ENCODE measurements at places on chromosomes 7 and 10.
A peak's percentile ranks its signal among the peaks of the same experiment; 100 is the strongest.

DNA sequence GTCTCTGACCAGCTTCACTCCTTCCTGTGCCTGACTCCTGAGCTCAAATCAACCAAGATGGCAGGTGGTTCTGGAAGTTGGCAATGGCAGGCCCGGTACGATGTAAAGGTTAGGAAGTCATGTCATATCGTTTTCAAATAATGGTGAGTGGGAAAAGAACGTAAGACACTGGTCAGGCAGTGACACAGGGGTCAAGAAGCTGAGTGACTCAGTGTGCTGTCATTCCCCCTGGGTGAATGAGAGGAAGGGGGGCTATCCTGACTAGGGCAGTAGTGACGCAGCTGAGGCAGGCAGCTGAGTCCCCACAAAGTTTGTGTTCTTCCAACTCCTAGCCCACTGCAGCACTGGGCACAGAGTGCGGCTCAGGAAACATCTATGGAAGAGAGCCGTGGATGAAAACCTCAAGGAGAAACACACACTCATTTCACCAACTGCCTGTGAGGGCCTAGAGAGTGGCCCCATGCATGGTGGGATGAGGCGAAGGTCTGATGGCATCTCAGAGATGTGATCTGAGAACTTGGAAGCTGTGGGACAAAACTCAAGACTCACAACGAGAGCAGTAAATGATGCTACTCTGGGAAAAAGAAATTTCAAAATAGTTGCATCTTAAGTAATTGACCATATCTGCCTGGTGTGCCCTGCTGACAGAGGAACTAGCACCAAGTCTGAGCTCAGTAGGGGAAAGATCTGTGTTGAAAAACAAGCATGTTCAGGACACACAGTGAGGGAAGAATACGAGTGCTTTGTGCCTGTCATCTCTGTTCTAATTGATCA, 23.2 kb downstream of the CREB3L2 start:
- DNase-seq: peak; percentile 77

- DNase-seq: no peak
These were observed 13.3 kb upstream of the CHCHD3 start for GRCh38 chr7:133095119-133095671.

DNA sequence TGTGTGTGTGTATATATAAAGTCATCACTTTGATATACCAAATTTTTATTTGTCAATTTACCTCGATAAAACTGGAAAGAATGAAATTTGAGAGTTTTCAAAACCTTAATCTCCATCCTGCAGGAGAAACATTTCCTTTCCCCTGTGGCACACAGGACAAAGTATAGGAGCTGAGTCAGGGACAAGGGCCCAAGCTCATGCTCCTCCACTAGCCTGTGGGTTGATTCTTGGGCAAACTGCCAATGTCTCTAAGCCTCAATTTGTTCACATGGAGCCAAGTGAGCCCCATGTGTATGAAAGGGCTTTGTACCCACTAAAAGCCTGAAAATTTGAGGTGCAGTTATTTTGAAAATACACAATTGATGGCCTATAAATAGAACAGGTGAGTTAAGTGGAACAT, 60.3 kb upstream of the IL6 start:
- no peak for DNase-seq

GRCh38 chr7:102895602-102896001, 17.2 kb upstream of the LRRC17 start:
- DNase-seq: no peak

- no peak for DNase-seq
These were observed 4.5 kb upstream of the ZNF438 start for GRCh38 chr10:31036209-31036608.

DNA sequence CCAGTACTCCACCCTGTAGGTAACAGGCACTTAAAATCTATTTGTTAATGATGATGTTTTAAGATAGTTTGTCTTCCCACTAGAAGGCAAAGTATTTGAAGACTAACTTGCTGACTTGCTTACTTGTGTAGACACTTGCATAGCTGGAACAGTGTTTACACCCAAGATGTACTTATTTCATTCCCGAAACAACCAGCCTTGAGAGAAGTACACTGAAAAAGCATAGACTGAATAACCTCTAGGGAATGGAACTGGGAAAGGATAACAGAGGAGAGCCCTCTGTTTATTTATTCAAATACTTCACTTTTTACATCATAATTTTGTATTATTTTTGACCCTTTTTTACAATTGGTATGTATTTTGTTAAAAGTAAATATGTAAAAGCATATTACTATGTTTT, 33.1 kb upstream of the TMEM26 start:
- DNase-seq: no peak

DNA sequence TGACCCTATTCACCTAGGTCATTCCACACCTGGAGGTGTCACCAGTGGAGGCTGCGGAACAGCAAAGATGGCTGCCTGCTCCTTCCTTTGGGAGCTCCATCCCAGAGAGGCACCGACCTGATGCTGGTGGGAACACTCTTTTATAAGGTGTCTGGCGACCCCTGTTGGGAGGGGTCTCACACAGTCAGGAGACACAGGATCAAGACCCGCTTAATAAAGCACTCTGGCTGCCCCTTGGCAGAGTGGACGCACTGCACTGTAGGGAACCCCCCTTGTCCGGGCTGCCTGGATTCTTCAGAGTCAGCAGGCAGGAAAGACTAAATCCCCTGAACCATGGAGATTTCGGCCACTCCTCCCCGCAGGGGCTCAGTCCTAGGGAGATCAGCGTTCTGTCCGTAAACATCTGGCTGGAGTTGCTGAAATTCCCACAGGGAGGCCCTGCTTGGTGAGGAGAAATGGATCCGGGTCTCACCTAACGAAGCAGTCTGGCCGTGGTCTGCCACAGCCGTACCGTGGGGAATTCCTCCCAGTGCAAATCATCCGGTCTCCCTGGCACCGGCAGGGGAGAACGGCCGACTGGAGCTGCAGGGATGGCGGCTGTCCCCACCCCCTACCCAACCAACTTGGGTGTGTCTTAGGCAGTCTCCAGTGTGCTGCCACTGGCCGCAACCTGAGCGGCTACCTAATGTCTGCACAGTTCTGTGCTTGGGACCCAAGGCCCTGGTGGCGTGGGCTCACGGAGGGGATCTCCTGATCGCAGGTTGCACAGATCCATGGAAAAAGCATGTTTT, 66.1 kb downstream of the LSMEM1 start:
- DNase-seq: no peak

GRCh38 chr7:27911920-27912319, 172.0 kb downstream of the TAX1BP1 start:
- DNase-seq: no peak

GRCh38 chr7:90994601-90995000, 269.6 kb upstream of the FZD1 start:
- no peak for DNase-seq

Data from AG09319 (cell line).